ENCODE measurements at places on chromosomes 6 and 20.

DNA sequence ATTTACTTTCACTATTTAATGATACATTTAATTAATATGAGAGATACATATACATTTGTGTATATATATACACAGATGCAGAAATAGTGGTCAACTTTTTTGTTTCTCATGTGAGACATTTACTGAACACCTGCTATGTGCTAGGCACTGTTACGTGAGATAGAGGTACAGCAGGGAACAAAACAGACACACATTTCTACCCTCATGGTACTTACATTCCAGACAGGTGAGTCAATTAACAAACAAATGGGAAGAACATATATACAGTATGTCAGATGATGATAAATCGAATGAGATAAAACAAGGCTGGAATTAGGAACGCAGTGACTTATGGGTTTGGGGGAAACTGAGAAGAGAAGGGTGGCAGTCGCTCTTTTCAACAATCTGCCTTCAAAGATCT lies 5.1 kb downstream of the TFB1M start:
- DNase-seq, result no peak

DNA sequence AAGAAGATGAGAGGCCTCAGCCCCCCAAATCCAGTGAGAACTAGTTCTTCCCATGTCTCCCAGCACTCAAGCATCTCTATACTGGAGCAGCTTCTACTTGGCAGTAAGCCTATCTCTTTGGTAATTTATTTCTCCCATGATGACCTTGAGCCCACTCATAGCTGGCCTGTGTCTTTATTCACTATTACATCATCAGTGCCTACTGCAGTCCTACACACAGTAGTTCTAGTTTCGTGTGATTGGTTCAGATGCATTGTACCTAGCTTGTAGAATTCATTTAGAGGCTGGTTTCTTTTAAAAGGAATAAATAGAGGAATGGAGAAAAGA lies 255.6 kb upstream of the ZFP64 start:
- DNase-seq, result no peak

GRCh38 chr6:167877994-167878779 lies 51.5 kb downstream of the AFDN start:
- DNase-seq, result no peak

DNA sequence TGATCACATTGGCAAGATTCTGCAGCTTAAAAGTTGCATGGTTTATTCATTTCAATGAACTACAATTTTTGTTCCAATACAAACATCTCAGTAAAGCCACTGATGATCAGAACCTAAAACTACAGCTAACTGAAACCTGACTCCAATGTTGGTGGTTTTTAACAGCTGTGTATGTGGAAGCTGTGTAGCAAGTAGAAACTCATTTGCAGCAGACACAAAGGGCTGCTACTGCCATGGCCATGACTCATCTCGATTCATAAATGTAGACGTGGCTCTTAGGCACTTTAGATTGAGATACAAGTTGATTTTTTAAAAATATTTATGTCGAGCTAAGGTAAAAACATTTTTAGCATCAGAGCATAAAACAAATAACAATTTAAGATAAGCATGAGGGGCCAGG lies 19.5 kb upstream of the MAP3K4 start:
- DNase-seq, result no peak

GRCh38 chr6:134446218-134446848 lies 128.4 kb upstream of the SGK1 start:
- DNase-seq, result no peak

DNA sequence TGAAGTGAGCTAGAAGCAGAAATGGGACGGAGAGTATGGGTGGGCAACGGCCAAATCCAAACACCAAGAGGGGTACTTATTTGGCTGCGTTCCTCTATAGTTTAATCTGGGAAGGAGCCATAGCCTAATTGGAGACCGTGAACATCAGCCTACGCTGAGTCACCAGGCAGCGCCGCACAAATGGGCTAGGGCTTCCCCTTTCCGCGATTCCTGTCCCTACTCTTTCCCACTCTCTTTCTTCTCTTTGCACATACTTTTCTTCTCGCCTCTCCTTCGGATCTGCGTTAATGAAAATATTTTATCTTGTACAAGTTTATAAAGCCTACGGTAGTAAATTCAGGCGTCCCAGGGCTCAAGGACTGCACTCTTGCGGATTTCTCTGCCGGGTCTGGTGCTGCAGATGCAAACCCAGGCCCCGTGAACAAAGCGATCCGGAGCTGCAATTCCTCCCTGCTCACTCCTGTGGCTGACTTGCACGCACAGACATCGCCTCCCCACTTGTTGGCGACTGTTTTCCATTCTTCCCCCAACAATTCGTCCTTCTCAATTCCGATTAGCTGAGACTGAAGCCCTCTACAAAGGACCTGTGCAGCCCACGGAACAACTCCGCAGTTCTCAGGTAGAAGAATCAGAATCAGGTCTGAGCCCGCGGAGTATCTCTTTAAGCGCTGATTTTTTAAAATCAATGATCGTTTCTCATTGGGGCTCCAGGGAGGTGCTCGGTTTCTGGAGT lies 4.2 kb upstream of the TBX18 start:
- no peak for DNase-seq

DNA sequence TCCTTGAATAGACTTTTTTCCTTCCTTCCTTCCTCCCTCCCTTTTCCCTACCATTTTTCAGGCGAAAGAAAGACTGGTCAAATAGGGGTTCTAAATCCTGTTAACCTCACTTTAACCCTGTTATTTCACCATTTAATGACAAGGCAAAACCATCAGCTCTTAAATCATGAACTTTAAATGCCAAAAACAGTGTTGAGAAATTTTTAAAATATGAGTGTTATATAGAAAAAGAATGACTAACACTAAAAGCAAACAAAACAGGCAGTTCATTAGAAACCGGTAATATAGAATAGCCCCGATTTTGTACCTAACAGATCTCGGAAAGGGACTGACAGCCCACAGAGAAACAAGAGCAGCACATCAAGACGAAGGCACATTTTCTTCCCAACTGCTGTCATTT lies 57.4 kb upstream of the CEP85L start:
- no peak for DNase-seq

GRCh38 chr6:124131259-124131658 lies 327.6 kb downstream of the NKAIN2 start:
- DNase-seq, result no peak

DNA sequence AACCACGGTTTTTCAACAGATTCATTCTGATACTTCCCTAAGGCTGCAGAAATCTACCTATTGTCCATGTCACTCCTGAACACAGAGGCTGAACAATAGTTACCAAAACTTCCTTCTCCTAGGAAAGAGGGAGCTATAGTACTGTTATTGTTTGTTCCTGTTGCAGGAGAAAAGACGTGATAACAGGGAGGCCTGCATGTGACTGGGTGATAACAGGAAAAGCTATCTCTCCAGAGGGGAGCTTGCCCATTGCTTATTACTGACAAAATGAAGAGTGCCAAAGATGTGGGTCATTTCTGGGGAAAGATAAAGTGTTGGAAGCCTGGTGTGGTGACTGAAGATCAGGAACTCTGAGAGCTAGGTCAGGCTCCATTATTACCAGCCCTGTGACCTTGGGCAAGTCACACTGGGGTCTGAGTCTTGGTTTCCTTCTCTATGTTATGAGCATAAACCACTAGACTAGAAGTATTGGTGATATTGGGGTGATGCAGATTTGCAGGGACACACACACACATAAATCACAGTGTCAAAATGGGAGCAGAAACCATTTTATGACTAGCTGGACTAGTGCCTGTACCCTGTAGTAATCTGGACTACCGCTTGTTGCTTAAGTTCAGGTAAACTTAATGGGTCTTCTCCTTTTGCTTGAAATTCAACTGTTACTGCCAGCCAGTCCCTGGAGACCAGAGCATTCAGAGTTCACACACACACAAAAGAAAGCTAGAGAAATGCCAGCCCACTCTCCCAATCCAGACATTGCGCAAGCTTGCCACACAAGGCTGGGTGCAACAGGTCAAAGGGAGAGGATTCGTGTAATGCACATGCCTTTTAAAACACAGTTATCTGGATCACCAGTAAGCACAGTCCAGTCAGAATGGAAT lies 136.0 kb upstream of the CNR1 start:
- DNase-seq, result no peak

GRCh38 chr20:23244916-23245552 lies 105.6 kb upstream of the NXT1 start:
- DNase-seq, result no peak

DNA sequence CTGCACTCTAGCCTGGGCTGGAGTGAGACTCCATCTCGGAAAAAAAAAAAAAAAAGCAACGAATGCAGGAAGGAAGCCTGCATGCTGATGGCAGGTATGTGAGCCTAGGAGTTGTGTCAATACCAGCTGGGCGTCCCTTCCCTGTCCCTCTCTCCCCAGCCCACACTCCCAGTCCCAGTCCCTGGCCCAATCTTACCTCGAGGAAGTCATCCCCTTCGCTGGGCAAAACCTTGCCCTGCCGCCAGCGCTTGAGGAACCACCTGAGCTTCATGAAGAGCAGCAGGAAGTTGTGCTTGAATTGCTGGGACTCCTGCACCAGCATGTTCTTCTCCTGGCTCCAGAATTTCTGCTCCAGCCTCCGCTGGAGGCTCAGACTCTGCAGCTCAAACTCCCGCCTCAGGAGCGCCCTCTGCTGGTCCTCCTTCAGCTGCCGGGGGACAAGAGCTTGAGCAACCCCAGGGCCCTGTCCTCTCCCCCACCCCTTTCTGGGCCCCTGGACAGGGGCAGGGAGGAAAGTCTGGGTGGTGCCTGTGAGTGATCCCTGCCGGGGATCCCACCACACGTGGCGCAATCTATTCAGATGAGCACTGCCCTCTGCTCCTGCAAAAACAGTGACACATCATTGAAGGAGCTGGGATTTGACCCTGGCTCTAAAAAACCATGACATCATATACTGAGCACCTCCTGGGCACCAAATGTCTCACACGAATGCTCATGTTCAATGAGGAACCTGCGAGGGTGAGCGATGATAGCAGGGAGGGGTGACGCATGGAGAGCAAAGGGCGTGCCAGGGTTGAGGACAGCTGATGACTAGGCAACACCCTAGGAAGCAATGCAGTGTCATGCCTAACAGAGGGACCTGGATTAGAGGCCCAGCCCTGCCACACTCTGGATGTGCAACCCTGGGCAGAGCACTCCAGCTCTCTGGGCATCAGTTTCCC lies 35.0 kb upstream of the DSN1 start:
- peak; percentile 60 for DNase-seq

DNA sequence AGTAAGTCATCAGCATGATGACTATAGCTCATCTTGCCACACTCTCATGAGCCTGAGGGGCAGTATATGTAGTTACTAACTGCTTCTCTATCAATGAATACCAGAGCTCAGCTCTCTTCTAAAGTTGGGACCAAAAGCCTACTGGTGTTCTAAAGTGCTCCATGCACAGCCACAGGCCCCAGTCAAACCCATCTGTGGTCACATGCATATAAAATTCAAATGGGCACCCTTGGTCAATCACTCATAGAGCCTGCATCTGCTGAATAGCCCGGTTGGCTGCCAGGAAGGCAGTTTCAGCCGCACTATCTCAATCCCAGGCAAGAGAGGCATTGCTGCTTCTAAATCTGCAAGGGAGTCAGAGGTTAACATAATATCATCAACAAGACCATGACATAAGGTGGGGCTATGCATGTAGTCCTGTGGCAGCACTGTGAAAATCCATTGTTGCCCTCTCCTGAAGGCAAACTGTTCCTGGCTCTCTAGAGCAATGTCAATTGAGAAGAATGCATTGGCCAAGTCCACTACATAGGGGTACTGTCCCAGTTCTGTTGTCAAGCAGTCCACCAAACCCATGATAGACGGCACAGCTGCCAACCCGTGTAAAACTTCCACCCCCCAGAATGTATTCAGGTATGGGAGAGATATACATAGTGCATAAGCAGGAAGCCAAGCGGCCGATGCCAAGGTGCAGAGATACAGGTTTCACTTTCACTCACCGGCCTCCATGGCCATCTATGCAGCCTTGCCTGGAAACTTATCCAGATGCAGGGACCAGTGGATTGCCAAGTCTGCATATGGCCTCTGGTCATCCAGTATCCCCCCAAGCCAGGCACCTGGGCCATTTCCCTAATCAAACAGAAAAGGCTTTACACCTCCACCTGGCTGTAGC lies 76.2 kb downstream of the ALDH8A1 start:
- DNase-seq, result no peak

DNA sequence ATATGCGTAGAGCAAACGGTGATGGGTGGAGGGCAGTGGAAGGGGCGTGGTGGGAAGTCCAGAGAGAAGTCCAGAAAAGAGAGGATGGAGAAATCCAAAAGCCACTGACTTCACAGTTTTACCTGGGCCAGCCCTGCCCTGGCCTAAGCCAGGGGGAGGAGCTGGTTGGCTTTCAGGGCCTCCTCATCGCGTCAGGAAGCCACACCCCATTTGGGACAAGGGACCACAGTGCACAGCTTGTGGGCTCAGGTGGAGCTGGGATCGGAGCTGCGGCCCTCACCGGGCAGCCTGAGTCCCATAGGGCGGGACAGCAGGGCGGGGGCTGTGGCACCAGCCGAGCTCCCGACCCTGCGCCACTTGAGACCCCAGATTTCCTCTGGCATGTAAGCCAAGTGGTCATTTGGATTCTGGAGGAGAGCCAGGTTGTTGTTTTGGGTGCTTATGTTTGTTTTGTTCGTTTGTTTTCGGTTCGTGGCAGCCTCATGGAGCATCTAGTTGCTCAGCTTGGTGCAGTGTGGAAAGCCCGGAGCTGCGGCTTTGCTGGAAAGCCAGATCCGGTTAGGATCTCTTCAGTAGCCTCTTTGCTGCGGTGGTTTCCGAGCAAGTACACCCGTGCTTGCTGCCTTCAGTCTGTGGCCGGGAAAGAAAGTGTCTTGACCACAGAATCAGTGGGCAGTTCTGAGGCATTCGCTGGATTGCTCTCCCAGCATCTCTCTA lies 42.2 kb downstream of the RIOK1 start:
- DNase-seq, result no peak

DNA sequence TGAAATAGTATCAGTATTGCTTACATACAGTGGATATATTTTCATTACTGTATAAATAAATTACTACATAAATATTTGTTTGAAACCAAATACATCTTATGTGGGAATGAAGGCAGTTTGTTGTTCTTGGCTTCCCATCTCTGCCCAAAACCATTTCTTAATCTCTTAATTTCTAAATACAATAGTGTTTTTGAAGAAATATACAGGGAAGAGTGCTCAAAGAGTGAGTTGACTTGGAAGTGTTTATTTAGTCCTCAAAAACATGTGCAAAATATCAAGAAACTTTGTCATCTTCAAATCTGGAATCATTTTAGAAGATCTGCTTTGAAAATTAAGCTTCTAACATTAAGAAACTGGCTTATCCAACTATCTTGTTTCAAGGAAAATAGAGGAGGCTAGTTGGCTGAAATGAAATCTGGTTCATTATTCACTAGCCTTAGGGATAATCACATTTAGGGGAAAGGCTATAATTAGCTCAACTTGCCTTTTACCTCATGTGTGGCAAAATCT lies 259.8 kb upstream of the FLRT3 start:
- no peak for DNase-seq

DNA sequence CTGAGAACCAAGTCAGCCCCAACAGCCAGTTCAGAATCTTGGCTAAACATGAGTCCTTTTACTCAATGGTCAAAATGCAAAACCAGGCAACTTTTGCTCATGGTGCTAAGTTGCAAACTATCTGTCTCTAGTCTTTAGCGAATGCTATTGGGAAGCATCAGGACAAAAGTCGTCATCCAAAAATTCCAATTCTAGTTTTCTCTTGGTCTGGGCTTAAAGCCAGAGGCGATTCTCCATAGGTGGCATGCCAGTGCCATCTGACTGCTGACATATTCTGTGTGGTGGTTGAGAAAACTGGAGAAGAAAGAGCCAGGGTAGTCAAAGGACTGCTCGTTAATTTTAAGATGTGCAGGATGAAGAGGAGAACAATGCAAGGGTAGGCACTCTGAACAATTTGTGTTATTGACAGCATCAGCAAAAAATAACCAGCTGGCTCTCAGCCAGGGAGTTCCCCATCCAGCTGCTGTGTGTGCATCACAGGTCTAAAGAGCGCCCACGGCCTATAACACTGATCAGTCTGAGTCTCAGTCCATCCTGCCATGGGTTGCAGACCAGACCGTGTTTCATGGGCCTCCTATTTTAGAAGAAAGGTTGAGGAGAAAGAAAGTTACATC lies 313.6 kb downstream of the ALDH8A1 start:
- peak; percentile 34 for DNase-seq
